ENCODE measurements at places on chromosomes 4 and X. TPM values are rescaled to one million over a fixed set of nuclear protein-coding genes. Genes with fewer than 3 reads are reported as not detected.

- no peak for DNase-seq
Measured at GRCh38 chr4:86203176-86203575, 156.7 kb downstream of the MAPK10 start.

FDCSP gene
- 0.18 TPM for polyA plus RNA-seq

PAGE4 gene
- polyA plus RNA-seq: not detected

RAPGEF2 gene
- polyA plus RNA-seq: 43.4 TPM

GRCh38 chr4:186942758-186943377, 219.2 kb upstream of the FAT1 start:
- DNase-seq: no peak

POU3F4 gene
- polyA plus RNA-seq: not detected
